ENCODE measurements at places on chromosomes 5 and 9.

DNA sequence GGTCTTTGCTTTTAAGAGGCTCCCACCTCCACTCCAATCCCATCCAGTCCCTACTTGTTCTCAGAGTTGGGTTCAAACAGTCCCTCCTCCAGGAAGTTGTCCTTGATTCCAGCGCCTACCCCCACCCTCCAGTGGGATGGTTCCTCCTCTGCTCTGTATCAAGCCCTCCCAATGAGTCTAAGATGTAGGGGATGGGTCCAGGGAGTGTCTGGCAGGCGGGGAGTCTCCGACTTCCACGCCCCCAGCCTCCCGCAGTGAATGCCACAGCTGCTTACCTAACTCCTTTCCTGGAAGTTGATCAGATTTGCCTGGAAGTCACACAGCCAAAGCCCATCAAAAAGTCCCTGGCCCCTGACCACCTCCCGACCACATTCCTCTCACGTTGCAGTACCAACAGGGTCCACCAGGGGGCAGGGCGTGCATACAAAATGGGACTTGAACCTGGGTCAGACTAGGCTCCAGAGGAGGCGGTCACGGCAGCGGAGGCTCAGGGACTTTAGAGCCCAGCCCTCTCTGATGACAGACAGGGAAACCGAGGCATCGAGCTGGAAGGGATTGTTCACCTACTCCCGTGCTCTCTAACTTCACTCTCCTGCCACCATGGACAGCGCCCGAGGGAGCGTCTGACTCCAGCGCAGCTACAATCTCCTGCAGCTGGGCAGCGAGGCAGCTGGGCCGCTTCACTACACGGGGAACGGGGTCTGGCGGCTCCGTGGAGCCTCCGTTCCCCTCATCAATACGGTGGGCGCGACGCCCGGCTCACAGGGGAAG is 25.0 kb upstream of the TDRD7 start:
- DNase-seq: peak; percentile 26

GRCh38 chr9:80994892-80995291 is 694.5 kb downstream of the TLE1 start:
- DNase-seq: peak; percentile 7

DNA sequence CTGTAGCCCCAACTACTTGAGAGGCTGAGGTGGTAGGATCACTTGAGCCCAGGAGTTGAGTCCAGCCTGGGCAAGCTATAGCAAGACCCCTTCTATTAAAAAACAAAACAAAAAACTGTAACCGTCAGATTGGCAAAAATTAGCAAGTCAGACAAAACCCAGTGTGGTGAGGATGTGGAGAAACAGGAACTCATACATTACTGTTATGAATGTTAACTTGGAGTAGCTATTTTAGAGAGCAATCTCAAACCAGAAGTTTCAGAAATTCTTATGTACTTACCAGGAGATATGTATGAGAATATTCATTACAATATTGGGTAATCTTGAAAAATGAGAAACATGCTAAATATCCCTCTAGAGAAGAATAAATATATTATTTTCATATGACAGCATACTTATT is 120.3 kb downstream of the INVS start:
- no peak for DNase-seq

DNA sequence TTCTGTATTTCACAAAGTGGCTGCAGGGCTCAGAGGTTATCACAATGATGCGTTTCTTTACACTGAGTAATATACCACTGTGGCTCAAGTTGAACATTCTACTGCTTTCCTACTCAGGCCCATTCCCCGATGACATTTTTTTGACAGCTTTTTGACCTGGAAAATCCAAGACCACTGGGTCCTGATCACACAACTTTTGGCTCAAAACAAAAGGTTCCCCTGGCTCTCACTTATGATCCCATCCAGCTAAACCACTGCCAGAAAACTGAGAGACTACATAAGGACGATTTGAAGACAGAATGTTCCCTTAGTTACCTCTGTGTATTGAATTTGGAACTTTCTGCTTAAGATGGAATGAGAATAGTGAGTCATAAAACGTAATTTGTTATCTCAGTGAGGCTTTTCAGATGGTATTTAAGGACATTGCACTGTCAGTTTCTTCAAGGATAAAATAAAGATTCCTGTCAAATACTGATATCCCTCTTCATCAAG is 78.0 kb upstream of the FBXL7 start:
- DNase-seq: peak; percentile 21

DNA sequence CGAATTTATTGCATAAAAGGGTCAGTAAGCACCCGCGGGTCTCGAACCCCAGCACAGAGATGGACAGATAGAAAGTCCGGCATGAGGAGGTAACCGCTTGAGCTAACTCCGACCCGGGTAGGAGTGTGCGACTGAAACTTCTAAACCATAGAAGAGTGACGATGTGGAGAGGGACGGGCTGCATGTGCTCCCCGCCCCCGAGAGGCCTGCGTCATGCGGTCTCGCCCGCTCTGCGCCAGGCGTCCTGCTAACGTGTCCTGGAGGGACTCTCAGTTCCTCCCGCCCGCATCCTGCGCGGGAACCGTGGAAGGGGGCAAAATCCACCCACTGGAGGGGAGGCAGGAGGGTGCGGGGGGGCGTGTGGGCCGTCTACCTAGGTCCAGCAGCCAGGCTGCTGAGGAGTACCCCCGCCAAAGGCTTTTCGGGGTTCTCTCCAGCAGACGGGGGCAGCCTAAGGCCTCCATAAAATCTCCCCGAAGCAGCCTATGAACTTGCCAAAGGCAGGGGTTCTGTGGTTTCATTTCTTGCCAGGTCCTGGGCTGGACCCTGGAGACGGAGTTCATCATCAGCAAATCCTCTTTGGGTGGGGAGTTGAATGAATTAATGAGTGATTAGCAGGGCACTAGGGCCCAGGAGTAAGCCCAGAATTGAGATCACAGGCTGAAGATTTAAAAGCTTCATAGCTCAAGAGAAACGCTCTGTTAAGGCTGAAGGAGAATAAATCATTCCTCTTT is 51.9 kb downstream of the TGFBI start:
- DNase-seq: peak; percentile 64

DNA sequence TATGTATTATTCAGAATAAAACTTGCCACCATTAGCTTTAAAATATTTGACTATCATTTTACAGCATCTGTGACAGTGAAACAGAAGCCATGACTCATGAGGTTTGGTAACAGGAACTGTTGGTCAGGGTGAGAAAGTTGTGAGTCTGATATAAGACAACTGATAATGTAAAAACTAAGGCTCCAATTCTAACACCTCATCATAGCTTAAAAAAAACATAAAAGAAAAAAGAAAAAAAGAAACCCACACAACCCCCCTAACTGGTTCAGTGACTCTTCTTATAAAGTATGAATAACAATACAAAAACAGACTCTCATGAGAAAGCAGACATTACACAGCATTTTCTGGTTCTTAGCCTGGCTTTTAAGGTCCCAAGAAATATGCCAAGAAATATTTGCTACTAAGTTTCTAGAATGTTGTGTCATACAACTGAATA is 85.8 kb downstream of the MRPS27 start:
- no peak for DNase-seq

- DNase-seq: no peak
These were observed 41.1 kb downstream of the LAMC3 start for GRCh38 chr9:131049829-131050715.

DNA sequence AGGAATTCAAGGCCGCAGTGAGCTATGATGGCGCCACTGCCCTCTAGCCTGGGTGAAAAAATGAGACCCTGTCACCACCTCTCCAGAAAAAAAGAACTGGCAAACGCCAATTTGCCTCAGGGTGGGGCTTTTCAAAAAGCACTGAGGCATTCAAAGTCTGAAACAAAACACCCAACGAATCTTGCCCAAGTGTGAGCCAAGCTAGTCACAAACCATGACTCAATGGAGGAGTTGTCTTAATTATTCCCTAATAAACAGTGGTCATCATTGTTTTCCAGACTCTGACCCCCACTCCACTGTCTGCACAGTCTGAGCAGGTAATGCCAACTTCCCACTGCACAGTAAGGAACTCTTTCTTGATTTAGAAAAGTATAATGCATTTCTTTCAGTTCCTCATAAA is 16.8 kb downstream of the FRMD3 start:
- no peak for DNase-seq

DNA sequence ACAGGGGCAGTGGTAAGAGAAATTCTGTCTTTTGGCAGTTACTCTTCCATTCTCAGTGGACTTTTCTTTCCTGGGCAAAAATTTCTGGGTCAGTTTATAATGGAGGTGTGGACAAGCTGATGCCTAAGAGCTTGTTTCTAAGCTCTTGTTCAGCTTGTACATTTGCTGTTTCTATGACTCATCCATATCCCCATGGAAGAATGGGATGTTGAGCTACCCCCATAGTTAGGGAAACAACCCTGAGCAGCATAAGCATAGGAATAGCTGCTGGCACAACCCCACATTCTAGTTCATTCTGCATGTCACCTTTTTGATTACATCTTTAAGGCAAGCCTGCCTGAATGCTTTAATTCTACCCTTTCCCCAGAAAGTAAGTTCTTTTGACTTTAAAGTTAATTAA is 173.3 kb downstream of the PSAT1 start:
- no peak for DNase-seq

DNA sequence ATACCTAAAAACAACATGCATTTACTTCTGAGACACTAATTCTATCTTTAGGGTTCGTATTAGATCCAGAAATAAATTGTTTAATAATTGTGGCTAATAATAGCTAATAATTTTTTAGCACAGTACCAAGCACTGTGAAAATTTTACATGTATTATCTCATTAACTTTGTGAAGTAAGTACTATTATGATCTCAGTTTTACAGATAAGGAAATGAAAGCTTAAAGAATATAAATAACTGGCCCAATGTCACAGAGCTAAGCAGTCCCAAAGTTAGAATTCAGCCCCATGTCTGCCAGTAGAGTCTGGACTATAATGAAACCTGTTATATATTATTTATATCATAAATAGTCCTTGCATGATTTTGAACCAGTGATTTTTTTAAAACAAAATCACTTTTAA is 163.3 kb downstream of the NIPBL start:
- no peak for DNase-seq

GRCh38 chr9:13915591-13916301 is 398.2 kb downstream of the NFIB start:
- no peak for DNase-seq

GRCh38 chr5:154893381-154893780 is 35.0 kb downstream of the CNOT8 start:
- no peak for DNase-seq
